Upper lobe of right lung (tissue), 1 donor: ENCODE measurements at places on chromosomes 12 and 14. TPM values are rescaled to one million over a fixed set of nuclear protein-coding genes. Genes with fewer than 3 reads are reported as not detected.

DNA sequence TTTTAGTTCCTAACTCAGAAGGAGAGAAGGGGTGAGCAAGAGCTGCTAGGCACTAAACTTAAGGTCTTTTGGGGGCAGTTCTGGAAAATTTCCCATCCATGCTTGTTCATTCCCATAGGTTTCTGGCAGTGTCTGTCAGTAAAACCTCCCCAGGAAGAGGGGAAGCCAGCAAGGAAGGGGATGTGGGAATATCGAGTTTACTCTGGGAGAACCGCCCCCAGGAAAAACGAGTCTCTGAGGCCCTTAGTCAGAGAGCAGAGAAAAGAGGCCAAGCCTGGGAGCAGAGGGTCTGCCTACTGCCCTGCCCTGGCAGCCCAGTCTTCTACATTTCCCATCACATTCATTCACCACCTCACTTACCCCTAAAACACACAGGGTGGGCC, 55.9 kb downstream of the TMCC3 start:
- DNase-seq, result no peak
- H3K27ac ChIP-seq, result peak overlapping the region; percentile 6
- no peak overlapping the region for H3K4me3 ChIP-seq
- H3K36me3 ChIP-seq, result no peaks in the 10 kb centered on the region
- H3K4me1 ChIP-seq, result no peaks in the 10 kb centered on the region
- H3K27me3 ChIP-seq, result no peaks in the 10 kb centered on the region

DNA sequence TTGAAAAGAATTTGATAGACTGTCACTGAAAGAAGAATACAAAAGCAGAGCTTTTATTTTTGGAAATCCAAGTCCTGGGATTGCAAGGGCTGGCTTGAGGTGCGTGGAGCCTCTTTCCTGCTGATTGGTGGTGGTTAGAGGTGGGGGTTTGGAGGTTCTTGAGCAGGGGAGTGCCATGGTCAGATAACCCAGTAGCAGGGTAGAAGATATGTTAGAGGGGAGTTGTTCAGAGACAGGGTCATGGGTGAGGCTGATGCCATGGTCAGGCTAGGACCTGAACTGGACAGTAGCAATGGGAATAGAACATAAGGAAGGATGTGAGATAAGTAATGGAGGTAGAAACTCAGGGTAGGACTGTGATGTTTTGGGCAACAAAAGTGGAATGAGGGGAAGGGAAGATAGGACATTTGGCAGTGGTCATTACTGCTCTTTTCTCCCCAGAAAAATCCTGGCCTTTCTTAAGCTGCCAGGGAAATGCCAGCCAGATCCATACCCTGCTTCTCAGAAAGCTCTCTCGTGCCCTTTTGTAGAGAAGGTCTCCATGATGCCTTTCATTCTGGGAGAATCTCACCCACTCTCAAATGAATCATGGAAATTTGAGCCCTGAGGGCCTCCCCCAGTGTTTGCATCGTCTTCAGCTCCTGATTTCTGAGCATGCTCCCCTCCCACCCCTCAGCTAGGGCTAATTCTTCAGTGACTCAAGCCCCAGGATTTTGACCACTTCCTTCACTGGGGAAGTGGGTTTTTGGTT, 9.5 kb downstream of the EMP1 start:
- H3K36me3 ChIP-seq, result no peaks in the 10 kb centered on the region
- DNase-seq, result no peak
- H3K27ac ChIP-seq, result peak overlapping the region; percentile 11
- H3K4me1 ChIP-seq, result peaks cover 79% of the 10 kb centered on the region
- H3K27me3 ChIP-seq, result no peaks in the 10 kb centered on the region

DNA sequence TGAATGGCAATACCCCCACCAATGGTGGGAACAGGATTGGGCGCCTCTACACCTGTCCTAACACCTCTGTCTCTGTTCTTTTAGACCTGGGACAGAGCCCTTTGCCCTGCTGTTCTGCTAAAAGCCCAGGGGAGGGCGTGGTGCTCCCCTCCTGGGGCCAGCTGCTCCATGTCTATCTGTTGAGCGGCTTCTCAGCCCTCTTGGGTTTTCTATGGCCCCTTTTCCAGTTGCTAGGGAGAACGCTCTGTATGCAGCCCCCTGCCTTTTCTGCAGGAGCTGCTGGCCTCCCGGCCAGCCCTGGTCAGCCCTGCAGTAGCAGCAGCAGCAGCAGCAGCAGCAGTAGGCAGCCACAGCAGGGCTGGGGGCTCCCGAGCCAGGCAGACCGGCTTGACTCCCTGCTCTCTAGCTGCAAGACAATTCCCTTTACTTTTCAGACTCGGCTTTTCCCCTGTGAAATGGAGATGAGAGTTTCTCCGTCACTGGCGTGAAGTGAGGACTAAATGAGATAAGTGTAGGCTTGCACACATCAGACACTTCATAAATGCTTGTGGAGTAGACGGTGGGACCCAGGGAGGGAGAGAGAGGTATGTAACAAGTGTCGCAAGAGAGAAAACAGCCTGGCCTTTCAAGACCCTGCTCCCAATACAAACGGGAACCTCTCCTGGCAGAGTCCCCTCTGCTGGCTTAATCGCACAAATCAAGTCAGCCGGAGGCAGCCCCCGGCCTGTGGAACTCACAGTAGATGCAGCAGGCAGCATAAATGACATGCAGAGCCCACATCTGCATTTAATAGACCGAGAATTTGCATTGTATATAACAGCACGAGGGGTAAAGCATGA, 1.0 kb downstream of the RTL1 start:
- H3K27me3 ChIP-seq, result peaks cover 71% of the 10 kb centered on the region
- H3K4me3 ChIP-seq, result no peak overlapping the region
- DNase-seq, result no peak
- H3K4me1 ChIP-seq, result peaks cover 9% of the 10 kb centered on the region
- H3K27ac ChIP-seq, result no peak overlapping the region

- H3K4me1 ChIP-seq, result peaks cover 4% of the 10 kb centered on the region
- no peak overlapping the region for H3K27ac ChIP-seq
- no peak overlapping the region for H3K4me3 ChIP-seq
- H3K36me3 ChIP-seq, result peaks cover 100% of the 10 kb centered on the region
Measured at GRCh38 chr12:113174461-113175384, 10.6 kb downstream of the DDX54 start.

DNA sequence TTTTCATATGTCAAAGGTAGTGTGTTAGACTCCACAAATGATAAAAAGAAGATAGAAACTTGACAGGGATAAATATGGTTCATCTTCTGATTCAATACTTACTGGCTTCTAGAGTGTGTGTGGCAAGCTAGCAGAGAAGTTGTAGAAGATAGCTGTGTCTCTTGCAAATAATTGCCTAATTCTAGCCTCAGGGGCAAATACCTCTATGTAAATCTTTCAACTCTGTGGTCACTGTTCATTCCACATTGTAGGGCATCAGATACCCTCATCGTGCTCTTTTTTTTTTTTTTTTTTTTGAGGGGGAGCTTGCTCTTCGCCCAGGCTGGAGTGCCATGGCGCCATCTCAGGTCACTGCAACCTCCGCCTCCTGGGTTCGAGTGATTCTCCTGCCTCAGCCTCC, 1.7 kb downstream of the OLR1 start:
- peak overlapping the region; percentile 33 for H3K4me3 ChIP-seq
- no peak for DNase-seq
- H3K27me3 ChIP-seq, result no peaks in the 10 kb centered on the region
- no peaks in the 10 kb centered on the region for H3K36me3 ChIP-seq
- H3K4me1 ChIP-seq, result no peaks in the 10 kb centered on the region

GRCh38 chr14:27536748-27537147, 938.9 kb upstream of the NOVA1 start:
- no peak overlapping the region for H3K27ac ChIP-seq
- no peak overlapping the region for H3K4me3 ChIP-seq
- H3K4me1 ChIP-seq, result no peaks in the 10 kb centered on the region
- H3K27me3 ChIP-seq, result no peaks in the 10 kb centered on the region
- no peak for DNase-seq
- H3K36me3 ChIP-seq, result no peaks in the 10 kb centered on the region

GRCh38 chr14:66403183-66403582, 83.0 kb upstream of the CCDC196 start:
- no peak for DNase-seq
- no peaks in the 10 kb centered on the region for H3K36me3 ChIP-seq
- no peaks in the 10 kb centered on the region for H3K4me1 ChIP-seq
- H3K27ac ChIP-seq, result no peak overlapping the region
- no peaks in the 10 kb centered on the region for H3K27me3 ChIP-seq

DNA sequence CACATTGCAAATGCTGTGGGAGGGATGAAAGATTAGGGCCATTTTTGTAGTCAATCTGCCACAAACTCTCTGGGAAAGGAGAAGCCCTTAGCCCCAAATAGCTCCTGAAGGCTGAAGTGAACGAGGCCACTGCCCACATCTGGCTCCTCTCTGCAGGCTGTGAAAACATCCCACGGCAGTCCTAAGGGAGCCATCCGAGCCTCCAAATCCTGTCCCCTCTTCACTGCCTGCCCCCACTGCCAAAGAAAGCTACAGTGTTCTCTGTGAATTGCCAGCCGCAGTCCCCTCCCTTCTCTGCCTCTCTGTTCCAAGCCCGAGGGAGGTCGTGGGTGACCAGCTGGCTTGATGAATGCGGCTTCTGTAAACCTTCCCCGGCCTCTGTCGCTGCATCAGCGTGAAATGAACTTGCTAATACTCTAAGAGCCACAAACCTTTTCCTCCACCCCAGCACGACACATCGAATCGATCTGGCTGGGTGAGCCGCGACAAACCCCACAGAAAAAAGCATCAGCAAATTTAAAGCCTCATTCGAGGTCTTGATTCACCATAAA, 180.7 kb upstream of the NRXN3 start:
- no peaks in the 10 kb centered on the region for H3K36me3 ChIP-seq
- no peak overlapping the region for H3K4me3 ChIP-seq
- H3K27me3 ChIP-seq, result no peaks in the 10 kb centered on the region
- DNase-seq, result no peak
- no peaks in the 10 kb centered on the region for H3K4me1 ChIP-seq
- H3K27ac ChIP-seq, result no peak overlapping the region

GRCh38 chr12:94534774-94535509, 75.3 kb upstream of the CEP83 start:
- no peak overlapping the region for H3K4me3 ChIP-seq
- no peaks in the 10 kb centered on the region for H3K4me1 ChIP-seq
- no peaks in the 10 kb centered on the region for H3K36me3 ChIP-seq
- H3K27ac ChIP-seq, result no peak overlapping the region
- H3K27me3 ChIP-seq, result no peaks in the 10 kb centered on the region

GRCh38 chr12:132634411-132634990, 15.9 kb downstream of the P2RX2 start:
- DNase-seq, result no peak
- peaks cover 60% of the 10 kb centered on the region for H3K36me3 ChIP-seq
- H3K27me3 ChIP-seq, result no peaks in the 10 kb centered on the region

- H3K27me3 ChIP-seq, result no peaks in the 10 kb centered on the region
- H3K36me3 ChIP-seq, result no peaks in the 10 kb centered on the region
- no peak overlapping the region for H3K27ac ChIP-seq
- DNase-seq, result no peak
- H3K4me1 ChIP-seq, result no peaks in the 10 kb centered on the region
Measured at GRCh38 chr14:36845356-36846012, 183.8 kb downstream of the PAX9 start.

DNA sequence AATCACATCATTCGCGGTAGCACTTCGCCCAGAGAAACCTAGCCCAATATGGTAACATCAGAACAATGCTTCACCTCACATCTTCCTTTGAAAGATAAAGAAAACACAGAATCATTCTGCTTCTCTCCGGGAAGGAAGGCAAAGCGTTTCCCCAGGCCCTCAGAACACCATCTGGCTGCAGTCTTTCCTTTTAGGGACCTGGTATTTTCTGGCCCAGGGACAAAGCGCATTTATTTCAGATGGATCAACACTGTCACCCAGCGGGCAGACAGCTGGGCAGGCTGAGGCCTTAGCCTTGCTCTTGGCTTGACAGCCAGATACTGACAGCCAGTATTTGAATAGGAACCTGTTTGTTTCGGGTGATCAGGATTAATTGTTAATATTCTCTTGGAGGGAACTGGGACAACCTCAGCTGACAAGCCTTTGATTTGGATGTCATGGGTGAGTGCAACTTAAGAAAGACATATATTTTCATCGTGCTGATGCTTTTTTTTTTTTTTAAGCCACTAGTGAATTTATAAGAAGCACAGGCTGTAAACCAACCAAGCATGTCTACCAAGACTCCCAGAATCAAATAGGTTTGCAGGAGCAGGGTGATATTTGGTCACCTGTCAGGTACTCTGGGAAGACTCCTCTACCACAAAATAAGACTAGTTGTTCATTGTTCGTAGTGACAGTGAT, 118.9 kb downstream of the VEZT start:
- H3K4me1 ChIP-seq, result no peaks in the 10 kb centered on the region
- DNase-seq, result peak; percentile 67
- H3K36me3 ChIP-seq, result no peaks in the 10 kb centered on the region
- H3K4me3 ChIP-seq, result peak overlapping the region; percentile 6
- no peaks in the 10 kb centered on the region for H3K27me3 ChIP-seq

GRCh38 chr14:47676315-47676617, 861 bp upstream of the MDGA2 start:
- peaks cover 59% of the 10 kb centered on the region for H3K27me3 ChIP-seq
- no peak for DNase-seq
- no peaks in the 10 kb centered on the region for H3K4me1 ChIP-seq
- H3K27ac ChIP-seq, result no peak overlapping the region
- H3K4me3 ChIP-seq, result no peak overlapping the region
- H3K36me3 ChIP-seq, result no peaks in the 10 kb centered on the region

DNA sequence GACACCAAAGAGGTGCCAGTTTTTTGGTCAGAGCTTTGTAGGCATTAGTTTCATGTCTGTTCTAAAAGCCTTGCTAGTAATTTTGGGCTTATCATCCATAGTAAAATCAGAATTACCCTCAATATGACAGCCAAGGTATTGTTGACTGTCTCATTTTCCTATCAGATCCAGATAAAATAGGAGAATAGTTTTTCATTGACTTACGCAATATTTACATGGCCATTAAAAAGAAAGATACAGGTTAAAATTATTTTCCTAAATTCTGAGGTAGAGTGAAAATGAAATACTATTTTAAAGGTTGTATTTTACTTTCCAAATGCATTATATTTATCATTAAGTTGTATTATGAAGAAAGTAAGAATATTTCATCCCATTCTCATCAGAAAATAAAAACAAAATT, 203.7 kb downstream of the LRFN5 start:
- no peaks in the 10 kb centered on the region for H3K27me3 ChIP-seq
- no peaks in the 10 kb centered on the region for H3K36me3 ChIP-seq
- H3K4me3 ChIP-seq, result no peak overlapping the region
- H3K27ac ChIP-seq, result no peak overlapping the region
- no peaks in the 10 kb centered on the region for H3K4me1 ChIP-seq

DNA sequence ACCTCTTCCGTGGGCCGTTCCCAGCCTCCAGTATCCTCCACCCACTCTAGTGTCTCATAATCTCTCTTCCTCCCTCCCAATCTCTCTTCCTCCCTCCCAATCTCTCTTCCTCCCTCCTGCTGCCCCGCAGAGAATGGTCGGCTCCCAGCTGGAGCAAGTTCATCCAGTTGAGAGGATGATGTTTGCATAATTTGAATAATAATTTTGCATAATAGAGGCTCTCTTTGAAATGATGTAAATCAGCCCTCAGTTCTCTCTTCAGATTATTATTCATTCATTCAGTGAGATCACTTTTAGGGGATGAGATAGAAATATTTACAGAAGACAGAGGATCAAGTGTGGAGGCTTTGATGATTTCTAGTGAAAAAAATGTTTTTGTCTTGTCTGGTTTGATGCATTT, 125.0 kb downstream of the PTPN11 start:
- no peaks in the 10 kb centered on the region for H3K4me1 ChIP-seq
- no peak for DNase-seq
- H3K27me3 ChIP-seq, result peaks cover 4% of the 10 kb centered on the region
- no peaks in the 10 kb centered on the region for H3K36me3 ChIP-seq
- no peak overlapping the region for H3K4me3 ChIP-seq
- no peak overlapping the region for H3K27ac ChIP-seq

Gene PLEK2
- total RNA-seq, result 2.5 TPM
